ENCODE measurements at places on chromosomes 5 and 9.

DNA sequence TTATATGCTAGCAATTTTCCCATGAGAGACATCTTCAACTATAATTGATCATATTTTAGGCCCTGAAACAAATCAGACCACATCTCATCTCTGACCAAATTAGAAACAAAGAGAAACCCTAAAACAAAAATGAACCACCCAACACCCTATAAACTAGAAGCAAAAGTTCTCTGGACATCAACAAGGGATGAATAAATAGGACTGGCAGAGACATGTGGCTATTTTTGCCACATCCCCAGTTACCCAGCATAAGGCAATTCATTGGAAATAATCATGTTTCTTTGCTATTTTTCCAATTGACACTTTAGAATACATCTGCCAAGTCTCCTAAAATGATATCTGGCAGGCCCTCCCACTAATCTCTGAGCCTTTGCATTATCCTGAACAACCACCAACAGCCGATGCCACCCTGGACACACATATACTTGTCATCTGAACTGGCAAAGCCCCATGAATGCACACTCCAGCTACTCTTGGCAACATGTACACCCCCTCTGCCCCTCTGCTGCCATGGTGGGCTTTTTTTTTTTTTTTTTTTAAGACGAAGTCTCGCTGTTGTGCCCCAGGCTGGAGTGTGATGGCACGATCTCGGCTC lies 53.5 kb upstream of the EQTN start:
- DNase-seq = no peak

GRCh38 chr5:169637085-169637548 lies at the start of gene DOCK2:
Gene DOCK2 (plus strand): TSS chr5:169637275. CDS start chr5:169637327, 52 bp downstream.
- no peak for DNase-seq

DNA sequence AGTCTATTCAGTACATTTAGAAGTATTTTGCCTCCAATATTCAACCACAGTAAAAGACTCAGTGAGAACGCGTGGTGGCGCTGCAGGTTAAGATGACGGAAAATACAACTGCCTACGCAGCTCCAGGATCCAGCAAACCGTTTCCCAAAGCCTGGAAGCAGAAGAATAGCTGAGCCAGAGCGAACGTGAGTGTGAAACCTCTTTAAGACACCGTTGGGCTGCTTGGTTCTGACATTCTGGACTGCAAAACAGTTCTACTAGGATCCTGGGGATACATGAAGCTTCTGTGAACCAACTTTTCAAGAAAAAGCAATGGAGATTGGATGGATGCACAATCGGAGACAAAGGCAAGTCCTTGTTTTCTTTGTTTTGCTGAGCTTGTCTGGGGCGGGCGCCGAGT lies at the start of gene PCDHB16:
Gene PCDHB16, plus strand, starts transcription at position 140 of the 400 bp plus-strand sequence. Its CDS starts 173 bp downstream, at position 313.
- DNase-seq = no peak

DNA sequence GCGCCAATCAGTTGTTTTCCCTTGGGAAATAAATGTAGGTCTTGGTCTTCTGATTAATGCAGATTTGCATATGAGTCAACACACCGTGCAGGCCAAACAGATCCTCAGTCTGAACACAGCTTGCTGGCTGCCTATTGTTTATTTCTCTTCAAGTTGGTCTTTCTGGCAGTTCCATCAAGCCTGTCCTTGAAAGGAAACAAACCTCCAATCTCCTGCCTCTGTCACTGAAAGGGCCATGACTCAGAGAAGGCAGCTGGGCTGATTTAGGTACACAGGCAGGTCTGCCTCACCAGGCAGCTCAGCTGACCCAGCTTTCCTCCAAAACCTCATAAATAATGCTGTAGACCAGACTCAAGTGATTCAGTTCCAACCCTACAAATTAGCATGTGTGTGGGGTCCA lies 175.9 kb downstream of the MAN2A1 start:
- DNase-seq = no peak

- no peak for DNase-seq
Observed at GRCh38 chr9:21634951-21635350, 152.8 kb upstream of the IFNE start.

DNA sequence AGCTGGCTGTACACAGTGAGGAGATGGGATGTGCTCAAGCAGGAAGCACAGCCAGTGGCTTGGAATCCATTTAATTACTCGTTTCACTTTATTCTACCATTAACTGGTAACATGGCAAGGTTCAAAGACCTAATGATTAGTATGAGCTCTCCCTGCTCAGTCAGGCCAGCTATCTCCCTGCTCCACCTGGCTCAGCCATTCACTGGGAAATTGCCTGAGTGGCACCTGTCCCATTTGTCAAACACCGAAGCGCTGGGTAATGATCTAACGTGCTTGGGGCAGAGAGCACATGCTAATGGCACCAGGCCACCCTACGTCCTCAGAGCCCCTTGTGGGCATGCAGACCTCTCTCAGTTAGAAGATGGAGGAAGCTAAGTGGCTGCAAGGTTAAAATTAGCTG lies 162.2 kb downstream of the TTLL11 start:
- no peak for DNase-seq

DNA sequence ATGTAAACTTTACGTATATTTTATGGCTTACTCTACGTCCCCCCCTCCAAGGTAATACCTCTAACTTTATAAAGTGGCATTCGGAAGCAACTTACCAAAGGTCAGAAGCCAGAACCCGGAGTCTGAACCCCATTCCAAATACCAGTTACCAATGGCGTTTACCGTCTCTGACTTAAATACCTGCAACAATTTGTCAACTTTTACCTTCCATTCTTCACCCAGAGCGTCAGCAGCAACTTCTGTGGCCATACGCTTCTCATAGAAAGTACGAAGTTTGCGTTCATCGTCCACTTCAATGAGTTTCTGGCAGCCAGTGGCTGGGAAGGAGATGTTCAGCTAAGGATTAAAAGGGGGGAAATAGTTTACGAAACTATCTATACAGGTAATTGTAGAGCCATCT lies 753 bp downstream of the RPS6 start:
- DNase-seq = no peak

DNA sequence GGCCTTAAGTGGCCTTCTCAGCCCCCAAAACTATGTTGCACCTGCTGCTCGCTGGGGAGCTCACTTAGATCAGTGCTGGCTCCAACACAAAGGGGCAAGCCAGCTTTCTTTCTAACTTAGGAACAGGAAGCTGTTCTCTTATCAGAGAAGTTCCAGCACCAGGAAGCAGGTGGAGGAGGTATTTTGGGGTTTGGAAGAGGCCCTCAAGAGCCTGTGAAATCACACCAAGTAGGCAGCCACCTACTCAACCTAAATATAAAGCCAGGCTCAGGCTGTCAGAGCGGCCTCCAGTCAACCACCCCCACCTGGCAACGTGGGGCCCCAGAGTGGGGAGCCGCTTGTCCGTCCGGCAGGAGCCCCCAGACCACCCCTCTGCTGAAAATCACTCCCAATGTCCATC lies 152.8 kb downstream of the OLFM1 start:
- no peak for DNase-seq

GRCh38 chr5:83701886-83702285 lies 18.8 kb downstream of the HAPLN1 start:
- DNase-seq = no peak

GRCh38 chr5:40672425-40672824 lies 7.3 kb upstream of the PTGER4 start:
- no peak for DNase-seq

DNA sequence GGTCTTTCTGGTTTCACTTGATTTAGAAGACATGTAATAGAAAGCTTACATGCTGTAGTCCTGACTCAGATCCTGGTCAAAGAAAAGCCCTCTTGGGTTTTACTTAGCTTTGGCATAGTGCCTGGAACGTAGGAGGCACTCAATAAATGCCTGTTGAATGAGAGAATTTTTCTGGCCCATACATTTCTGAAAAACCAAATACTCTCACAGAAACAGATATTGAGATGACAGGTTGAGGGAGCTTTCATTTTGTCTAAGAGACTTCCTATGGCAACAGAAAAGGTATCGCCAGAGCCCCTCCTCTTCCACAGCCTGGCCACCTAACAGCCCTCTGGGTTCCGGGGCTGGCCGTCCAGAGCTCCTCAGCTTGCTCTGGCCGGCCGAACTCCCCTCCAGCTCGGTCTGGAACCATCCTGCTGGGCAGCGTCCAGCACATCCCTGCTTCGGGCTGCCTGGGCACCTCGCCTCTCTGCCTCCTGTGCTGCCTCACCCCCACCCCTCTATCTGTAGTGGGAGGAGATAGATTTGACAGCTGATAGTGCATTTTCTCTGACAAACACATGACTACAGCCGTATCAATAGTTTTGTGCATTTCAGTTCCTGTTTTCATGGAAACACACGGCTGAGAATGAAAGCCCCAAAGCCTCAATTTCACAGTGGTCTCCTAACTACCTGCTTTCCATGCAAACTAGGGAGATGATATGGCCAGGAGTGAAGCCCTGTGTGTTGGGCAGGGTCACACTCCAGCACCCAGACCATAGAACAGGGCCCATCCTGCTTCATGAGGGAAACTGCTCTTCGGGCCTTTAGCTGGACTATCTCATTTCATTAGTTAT lies 1.1 kb downstream of the IL4 start:
- no peak for DNase-seq

- no peak for DNase-seq
Observed at GRCh38 chr9:107638521-107639310, 149.1 kb upstream of the KLF4 start.

DNA sequence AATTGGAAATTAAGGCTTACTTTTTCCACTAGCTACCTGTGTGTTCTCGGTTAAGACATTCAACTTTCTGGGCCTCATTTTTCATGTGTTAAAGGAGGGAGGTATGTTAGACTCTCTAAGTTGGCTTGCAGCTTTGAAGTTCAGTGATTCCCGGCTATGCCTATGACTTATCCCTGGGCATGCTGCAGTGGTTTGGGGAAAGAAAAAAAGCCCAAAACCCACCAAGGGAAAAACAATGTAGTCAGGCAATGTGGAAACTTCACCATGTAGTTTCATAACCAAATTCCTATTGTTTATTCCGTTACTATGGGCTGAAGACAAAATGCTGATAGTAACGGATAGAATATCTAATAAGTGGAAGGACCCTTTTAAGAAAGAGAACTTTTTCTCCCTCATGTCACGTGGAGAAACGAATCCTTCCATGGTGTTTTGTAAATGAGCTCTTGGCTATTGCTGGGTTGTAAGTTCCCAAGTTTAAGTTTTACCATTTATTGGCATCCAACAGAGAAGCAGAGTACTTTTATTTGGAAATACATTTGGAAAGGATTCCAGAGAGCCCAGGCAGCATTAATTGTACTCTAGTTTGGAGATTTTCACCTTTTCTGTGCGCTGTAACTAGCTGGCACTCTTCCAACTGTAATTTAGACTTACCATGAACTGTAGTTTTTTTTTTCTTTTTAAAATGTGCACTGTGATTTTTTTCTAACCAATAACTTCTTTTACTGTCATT lies 84.9 kb upstream of the MPDZ start:
- DNase-seq = no peak

- DNase-seq = no peak
Observed at GRCh38 chr5:31033295-31033694, 160.2 kb upstream of the CDH6 start.

DNA sequence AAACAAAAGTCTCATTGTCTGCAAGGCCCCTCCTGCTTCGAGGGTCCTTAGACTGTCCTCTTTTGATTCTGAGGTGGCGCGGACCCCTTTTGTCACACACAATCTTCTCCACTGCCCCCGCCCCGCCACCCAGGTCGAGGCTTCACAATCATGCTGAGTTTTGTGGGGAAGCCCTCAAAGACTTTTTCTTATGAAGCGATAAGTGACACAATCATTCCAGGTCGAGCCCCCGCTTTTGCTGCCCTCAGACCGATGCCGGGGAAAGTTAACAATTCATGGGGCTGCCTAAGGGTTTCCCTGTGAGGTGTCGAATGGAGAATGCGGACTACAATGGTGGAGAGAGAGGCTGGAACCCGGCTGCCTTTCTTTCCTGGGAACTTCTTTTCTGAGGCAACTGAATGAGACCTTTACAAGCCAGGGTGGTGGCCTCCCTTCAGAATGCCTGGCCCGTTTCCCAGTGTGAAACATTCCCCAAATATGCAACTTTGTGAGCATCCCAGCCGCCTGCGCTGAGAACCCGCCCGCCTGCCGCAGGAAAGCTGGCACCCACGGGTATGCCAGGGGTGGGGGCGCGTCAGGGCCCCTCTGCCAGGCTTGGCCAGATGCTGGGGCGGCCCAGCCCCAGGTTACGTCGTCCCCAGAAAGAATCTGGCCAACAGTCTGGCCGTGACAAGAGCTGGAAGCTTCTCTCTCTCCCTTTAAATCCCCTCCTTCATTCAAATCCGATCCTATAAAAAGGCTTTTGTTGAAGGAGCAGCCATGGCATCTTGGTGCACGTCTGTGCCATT lies 71.9 kb downstream of the MAP1B start:
- DNase-seq = no peak

GRCh38 chr5:154523104-154523503 lies 45.1 kb upstream of the HAND1 start:
- DNase-seq = no peak

GRCh38 chr9:127974001-127974768 lies 6.6 kb downstream of the EEIG1 start:
- DNase-seq = no peak

DNA sequence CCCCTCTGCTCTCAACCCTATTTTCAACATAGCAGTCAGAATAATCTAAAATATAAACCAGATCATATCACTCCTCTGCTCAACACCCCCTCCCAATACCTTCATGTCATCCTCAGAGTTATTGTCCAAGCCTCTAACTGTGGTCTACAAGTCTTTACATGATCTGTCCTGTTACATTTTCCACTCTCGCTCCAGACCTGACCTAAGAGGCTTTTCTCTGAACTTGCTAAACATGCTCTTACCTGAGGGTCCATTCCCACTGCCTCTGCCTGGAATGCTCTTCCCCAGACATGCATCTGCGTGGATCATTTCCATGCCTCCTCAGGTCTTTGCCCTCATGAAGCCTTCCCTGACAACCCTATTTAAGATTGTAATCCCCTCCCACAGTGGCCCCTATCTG lies 12.0 kb downstream of the NIPSNAP3B start:
- no peak for DNase-seq

DNA sequence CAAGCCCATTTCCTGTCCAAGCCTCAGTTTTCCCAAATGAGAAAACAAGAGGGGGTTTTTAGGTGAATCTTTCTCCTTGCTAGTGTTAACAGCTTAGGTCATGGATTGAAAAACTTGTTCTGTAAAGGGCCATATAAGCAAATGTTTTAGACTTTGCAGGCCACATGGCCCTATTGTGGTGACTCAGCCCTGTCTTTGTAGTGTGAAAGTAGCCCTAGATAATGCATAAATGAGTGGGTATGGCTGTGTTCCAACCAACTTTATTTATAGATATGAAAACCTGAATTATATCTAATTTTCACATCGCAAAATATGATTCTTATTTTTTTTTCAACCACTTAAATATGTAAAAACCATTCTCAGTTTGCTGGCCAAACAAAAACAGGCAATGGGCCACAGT lies 6.9 kb upstream of the BARX1 start:
- DNase-seq = no peak

GRCh38 chr5:110356677-110357076 lies 369.8 kb downstream of the TMEM232 start:
- DNase-seq = no peak

- DNase-seq = no peak
Observed at GRCh38 chr5:134511796-134512660, 13.4 kb upstream of the JADE2 start.

GRCh38 chr5:153960269-153961215 lies 78.2 kb downstream of the FAM114A2 start:
- no peak for DNase-seq

- DNase-seq = no peak
Observed at GRCh38 chr9:110801426-110801825, 132.8 kb downstream of the MUSK start.

Measured in left renal pelvis (tissue), 4 donors.